NCI-H526 treated with DMSO at 0.1 percent for 48 hours (cell line): ENCODE measurements at places on chromosomes 5 and 9.
A peak's percentile ranks its signal among the peaks of the same experiment; 100 is the strongest.

GRCh38 chr9:134461426-134461982 is 135.2 kb downstream of the RXRA start:
- DNase-seq, result no peak

DNA sequence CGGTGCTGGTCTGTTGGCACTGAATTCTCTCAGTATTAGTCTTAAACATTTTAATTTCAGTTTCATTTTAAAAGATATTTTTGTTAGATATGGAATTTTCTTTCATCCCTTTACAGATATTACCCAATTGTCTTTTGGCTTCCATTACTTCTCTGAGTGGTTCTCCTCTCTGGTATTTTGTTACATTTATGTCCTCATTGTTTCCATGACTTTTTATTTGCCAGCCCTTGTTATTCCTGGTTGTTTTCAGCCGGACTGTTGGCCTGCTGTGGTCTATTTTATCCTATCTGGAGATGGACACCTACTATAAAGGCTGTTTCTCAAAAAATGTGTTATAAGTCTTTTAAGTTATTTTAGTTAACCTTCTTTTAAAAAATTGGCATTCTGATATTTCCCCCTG is 117.2 kb downstream of the ARHGEF28 start:
- DNase-seq, result no peak

- no peak for DNase-seq
Measured at GRCh38 chr9:124695280-124695890, 75.7 kb downstream of the NR6A1 start.

GRCh38 chr9:79637177-79637925 is 65.6 kb downstream of the TLE4 start:
- DNase-seq, result no peak

DNA sequence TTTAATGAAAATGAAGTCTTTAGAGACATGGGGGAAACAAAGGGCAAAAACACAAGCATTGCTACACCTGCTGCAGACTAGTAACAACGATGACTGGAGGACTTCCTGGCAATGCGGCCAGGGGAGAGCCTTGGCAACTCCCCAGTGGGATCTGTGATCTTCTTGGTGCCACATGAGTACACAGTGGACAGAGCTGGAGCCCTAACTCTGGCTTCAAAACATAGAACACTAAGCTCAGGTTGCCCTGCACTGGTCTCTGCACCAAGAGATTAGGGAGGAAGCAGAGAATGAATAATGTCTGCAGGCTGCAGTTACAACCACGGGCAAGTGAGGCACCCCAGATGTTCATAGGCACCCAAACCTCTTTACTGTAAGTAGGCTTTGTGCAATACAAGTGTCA is 91.1 kb downstream of the MRPS27 start:
- DNase-seq, result no peak

DNA sequence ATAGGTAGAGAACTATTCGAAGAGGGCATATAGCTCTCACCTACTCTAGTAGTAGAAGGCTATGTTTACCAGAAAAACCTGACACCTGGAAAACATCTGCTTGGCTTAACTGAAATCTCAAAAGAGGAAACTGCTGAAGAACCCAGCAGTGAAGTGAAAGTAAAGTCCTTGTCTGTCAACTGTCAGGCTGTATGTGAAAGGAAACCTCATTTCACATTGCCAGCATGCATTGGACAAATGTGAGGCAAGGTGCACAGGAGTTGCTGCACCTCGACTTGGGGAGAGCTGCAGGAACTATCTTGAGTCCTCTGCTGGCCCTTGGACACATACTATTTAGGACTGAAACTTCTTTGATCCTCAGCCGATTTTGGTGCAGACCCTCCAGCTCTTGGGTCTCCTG is 53.3 kb downstream of the NREP start:
- DNase-seq, result no peak

GRCh38 chr5:179137016-179137642 is 77.0 kb downstream of the ZNF354C start:
- DNase-seq, result no peak

GRCh38 chr5:148336704-148337435 is 1.5 kb downstream of the SPINK9 start:
- DNase-seq, result no peak

DNA sequence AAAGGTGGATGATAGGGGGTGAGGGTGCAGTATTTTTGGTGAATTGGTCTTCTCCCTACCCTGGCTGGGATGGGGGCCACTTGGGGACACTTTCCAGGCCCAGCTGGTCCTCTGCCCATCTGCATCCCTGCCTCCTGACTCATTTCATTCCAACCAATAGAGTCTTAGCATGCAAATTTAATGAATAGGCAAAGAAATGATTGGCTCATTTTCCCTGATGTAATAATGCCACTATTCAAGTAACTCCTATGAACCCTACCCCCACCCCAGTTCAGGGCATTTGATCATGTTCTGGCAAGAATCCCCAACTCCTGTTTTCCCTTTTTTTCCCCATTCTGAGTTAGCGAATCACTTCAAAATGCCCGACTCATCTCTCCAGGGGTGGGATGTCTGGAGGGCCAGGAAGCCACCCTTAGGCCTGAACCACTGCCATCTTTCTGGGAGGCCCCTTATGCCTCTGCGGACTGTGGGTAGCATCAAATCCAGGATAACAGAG is 56.7 kb downstream of the PCDH1 start:
- no peak for DNase-seq

DNA sequence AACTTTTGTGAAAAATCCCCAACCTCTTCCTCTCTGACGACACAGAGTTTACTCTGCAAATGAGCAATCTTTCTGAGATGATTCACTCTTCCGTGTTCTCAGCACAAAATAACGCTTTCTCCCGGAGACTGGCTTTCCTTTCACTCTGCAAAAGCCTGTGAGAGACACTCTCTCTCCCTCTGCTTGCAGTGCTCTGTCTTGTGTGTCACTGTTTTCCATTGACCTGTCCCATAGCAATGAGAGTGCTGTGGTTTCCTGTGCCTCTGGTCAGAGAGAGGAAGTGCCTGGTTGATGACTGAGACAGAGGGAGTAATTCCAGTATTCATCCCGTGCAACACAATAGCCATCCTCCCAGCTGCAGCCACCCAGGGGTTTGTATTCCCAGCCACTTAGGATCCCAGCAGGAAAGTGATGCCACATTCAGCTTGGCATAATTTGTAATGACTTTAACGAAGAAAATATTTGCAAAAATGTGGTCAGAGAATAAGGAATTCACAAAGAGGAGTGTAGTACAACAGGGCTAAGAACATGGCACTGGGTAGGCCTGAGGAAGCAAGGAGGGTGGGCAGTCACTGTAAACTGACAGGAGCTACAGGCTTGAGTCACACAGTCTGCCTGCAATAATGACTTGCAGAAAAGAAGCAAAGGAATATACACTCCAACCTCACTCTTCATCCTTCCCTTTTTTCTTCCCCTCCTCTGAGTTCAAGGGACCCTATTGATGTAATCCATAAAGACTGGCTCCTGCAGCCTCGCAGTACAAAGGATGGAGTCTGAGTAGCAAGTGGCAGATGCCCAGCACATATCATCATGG is 463.5 kb upstream of the RGMB start:
- no peak for DNase-seq

GRCh38 chr9:120944434-120944843 is 17.8 kb upstream of the TRAF1 start:
- no peak for DNase-seq

DNA sequence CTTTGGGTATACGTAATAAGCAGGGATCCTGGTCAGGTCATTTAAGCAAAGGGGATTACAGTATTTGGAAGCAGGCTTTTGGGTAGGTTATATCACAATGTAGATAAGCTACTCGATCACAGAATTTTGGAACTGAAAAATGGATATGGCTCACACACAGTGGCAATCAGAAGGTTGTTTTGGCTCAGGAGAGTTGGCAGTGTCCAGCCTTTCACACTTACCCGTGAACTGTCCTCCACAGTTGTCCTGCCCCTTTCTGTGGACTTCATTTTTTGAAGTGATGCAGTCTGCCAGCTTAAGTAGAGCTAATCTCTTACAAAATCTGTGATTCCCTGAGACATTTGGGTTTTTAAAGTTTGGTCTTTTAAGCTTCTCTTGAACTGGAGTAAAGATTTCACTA is 30.7 kb downstream of the ICE1 start:
- DNase-seq, result no peak

DNA sequence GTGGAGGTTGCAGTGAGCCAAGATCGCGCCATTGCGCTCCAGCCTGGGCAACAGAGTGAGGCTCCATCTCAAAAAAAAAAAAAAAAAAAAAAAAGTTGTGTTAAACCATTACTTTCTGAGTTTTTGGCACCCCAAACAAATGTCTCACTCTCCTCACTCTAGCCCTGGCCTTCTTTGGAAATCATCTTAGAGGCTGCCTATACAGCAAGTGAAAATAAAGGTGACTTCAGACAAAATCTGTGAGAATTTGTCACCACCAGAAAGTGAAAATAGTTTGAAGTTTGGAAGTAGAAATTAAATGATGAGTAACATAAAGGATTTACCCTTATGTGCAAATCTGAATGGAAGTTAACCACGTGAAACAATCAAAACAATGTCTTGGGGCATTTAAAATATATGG is 7.2 kb upstream of the ZNF131 start:
- no peak for DNase-seq

GRCh38 chr9:131954299-131954698 is 125.4 kb downstream of the MED27 start:
- peak; percentile 3 for DNase-seq

DNA sequence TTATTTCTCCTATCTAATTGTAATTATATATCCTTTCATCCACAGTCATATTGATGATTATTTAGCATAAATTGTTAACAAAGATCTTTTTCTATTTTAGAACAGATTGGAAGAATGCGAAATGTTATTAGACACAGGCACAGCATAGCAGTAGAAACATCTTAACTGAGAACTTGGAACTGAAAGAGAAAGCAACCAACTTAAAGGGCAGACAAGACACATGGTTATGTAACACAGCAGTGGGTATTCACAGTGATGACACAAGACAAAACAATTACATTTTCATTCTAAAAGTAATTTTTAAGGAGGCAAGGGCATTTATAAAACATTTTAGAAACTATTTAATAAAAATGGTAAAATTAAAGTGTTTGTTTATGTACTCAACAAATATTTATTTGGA is 57.7 kb upstream of the MEF2C start:
- DNase-seq, result no peak

GRCh38 chr5:36079200-36079781 is 12.6 kb upstream of the UGT3A2 start:
- peak; percentile 87 for DNase-seq

DNA sequence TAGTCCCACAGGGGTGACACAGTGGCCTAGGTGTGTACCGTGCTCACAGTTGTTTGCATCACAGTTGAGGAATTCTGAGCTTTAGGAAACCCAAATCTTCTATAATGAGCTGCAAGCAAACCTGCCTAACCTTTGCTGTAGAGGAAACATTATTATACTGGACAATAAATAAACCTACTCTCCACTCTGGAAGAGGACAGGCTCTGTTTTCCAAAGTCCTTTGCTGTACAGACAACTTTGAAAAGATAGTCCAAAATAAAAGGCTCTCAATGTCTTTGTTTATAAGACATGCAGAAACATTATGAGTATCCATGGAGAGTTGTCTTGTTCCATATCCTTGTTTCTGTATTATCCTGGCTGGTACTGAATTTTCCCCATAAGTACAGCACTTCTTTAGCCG is 29.4 kb downstream of the ZNF131 start:
- no peak for DNase-seq

DNA sequence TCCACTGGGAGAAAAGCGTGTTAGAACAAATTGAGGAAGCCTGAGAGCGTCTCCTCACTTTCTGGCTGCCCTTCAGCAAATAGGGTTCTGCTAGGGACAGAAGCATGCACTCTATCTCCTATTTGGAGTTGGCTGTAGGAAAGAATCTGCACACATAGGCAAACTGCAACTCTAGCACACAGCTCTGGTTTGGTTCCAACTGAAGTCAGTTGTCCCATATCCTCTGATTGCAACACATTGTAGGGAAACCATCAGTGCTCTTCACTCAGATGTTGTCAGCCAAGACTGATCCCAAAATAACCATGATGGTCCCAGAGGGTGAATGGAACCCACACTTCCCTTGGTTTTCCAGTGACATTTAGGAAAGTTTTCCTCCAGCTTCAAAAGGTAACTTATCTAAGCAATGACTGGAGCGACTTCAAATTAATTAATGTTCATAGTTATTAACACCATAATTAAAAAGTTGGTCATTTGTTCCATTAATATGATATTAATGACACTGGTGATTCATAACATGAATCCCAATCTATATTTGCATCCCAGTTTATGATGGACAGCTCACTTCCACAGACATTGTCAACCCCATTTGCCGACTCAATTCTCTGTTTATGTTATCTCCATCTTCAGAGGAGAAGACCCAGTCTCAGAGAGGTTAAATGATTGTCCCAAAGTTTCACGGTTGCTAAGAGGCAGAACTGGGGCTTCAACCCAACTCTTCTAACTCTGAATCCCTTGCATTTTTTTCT is 136.7 kb upstream of the ZNF462 start:
- no peak for DNase-seq

- no peak for DNase-seq
Measured at GRCh38 chr9:20584968-20585643, 37.2 kb downstream of the MLLT3 start.

DNA sequence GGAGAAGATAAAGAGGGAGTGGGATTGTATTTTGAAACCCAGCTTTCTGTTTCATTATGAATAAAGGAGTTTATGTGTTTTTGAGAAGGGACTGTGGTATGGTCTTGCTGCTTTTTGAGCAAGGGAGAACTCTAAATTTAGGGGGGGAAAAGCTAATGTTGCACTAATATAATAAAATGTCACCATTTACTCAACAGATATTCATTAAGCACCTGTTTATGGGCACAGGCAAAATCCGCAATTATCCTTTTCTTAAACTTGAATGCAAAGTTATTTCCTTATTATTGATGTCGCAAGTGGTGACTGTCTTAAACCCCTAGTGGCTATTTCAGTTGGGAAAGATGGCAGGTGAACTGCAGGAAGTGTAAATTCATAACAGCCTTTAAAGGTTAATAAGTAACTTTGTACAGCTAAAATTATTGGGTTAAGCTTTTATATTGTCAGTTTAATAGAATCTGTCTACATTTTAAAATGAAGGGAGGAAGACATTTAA is 1.5 kb downstream of the CDC42SE2 start:
- DNase-seq, result no peak

DNA sequence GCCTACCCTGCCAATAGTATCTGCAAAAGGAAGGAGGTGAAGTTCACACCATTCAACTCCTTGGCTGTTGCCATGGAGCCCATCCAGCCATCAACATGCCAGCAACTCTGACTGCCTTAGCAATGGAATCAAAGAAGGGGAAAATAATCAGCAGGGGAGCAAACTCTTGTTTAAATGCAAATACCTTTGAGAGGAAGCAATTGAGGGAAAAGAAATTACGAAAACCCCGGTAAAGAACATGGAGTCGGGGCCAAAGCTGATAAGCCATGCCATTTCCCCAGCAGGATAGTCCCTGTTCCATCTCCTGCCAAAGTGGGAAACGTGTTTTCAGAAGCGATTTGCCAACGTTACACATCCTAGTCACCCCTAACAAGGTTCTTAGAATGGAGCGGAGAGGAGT is 69.0 kb downstream of the MFAP3 start:
- no peak for DNase-seq

- no peak for DNase-seq
Measured at GRCh38 chr9:111914749-111915424, 18.3 kb downstream of the UGCG start.

GRCh38 chr9:85200726-85201404 is 531.3 kb downstream of the NTRK2 start:
- no peak for DNase-seq
